Stimulated activated CD8-positive, alpha-beta memory T cell treated with anti-CD3 and anti-CD28 coated beads, Interleukin-7, amount 100 ng/mL, for 1 hour (primary cell): ENCODE measurements at places on chromosomes 4 and X.

DNA sequence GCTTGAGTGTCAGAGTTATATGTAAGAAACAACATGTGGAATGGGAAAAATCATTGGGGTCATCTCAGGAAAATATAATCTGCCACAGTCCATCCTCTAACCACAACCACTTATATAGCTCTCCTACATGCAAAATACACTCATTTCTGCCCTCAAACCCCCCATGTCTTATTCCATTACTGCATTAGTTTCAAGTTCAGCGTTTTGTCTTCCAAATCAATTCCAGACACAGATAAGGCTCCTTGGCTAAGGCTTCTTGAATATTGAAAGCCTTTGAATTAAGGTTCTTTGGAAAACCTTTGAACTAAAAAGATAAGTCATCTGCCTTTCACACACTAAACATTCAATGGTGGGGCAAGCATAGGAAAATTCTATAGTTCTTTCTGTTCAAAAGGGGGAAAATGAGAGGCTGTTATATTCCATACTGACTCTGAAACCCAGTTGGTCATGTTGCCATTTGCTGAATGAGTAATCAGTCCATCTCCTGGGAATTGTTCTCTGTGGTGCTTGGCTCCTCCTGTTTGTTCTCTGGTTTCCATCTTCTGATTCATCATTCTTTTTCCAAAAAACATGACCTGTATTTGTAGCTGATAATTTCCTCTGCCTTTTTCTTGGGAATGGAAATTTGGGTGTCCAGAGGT is 218.7 kb downstream of the BMPR1B start:
- DNase-seq: no peak

- DNase-seq: no peak
These were observed 117.9 kb downstream of the RASL11B start for GRCh38 chr4:52979821-52980590.

- DNase-seq: no peak
These were observed 171.9 kb upstream of the PGRMC2 start for GRCh38 chr4:128459547-128459946.

GRCh38 chr4:95984081-95984480 is 144.2 kb downstream of the PDHA2 start:
- DNase-seq: no peak

DNA sequence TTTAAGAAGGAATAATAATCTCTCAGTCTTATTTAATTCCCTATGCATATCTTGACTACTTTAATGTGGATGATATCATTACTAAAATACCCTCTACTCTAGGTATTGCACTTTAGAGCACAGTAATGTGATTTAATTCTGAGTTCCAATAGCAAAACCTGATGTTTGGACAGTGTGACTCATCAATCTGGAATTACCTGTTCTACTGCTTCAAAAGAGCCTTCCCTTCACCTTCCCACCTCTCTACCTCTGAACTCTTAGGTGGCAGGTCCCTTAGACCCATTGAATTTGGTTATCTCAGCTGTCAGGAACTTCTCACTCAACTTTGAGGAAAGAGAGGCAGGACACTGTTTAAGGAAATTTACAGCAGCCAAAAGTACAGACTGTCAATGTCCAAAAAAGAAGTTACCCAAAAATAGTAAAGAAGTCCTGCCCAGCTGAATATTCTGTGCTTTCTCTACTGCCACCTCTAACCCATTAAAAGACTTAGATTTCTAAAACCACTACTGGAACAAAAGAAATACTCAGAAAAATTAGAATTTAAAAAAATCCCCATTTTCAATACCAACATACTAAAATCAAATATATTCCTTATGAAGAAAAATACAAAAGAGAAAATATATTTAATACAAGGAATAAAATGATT is 123.1 kb upstream of the GPM6A start:
- DNase-seq: no peak

GRCh38 chr4:13344216-13344615 is 139.9 kb downstream of the RAB28 start:
- no peak for DNase-seq

GRCh38 chrX:154430916-154431315 is 2.4 kb downstream of the ATP6AP1 start:
- no peak for DNase-seq

DNA sequence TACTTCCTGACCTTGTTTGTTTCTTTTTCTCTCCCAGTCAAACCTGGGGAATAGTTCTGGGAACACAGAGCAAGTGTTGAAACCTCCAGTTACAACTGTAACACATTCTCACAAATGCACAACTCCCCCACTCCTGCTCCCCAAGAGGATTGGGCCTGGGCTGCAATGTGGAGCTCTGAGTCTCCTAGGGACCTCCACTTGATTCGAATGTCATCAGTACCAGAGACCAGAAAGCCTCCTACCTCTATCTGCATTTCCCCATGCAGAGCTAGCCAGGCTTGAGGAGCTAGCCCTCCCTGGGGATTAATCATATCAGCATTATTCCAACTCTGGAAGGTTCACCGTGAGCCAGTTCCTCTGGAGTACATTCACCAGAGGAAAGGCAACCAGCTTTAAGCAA is 41.7 kb upstream of the CITED1 start:
- no peak for DNase-seq

- DNase-seq: no peak
These were observed 56.3 kb upstream of the STOX2 start for GRCh38 chr4:183848805-183849204.

- no peak for DNase-seq
These were observed 15.3 kb downstream of the PARM1 start for GRCh38 chr4:74948236-74948635.

DNA sequence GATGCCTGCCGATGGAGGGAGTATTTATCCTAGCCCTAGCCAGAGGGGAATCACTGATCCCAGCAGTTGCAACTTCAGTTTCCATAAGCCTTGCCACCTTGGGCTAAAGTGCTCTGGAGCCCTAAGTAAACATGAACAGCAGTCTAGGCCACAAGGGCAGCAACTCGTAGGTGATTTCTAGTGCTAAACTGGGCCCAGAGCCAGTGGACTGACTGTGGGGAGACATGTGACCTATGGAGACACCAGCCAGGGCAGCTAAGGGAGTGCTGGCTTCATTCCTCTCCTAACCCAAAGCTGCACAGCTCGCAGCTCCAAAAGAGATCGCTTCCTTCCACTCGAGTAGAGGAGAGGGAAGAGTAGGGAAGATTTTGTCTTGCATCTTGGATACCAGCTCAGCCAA is 120.8 kb upstream of the MAGEA10 start:
- no peak for DNase-seq

DNA sequence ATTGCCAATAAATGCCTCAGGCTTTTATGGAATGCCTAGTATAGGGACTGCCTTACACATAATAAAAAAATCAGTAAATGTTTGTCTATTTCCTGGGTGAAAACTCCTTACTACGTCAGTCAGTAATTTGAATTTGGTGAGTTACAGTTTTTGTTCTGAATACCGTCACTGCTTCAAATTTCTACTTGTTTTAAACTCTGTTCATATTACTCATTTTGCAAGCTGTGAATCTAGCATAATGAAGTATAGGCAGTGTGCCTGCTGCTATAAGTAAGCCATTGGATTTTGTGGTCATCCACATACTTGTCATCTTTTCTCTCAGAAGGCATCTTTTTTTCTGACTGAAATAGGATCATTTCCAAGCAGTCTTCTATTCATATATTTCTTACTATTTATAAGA is 43.1 kb downstream of the SYNPO2 start:
- DNase-seq: no peak

GRCh38 chr4:73520821-73521220 is 39.3 kb downstream of the AFM start:
- DNase-seq: no peak

GRCh38 chrX:19593690-19594089 is 78.4 kb upstream of the MAP3K15 start:
- DNase-seq: no peak

- no peak for DNase-seq
These were observed 157.7 kb downstream of the CHIC2 start for GRCh38 chr4:53906606-53907190.

GRCh38 chr4:162700358-162700757 is 466.3 kb downstream of the NAF1 start:
- no peak for DNase-seq

GRCh38 chr4:153729895-153730294 is 29.9 kb downstream of the RNF175 start:
- DNase-seq: no peak

DNA sequence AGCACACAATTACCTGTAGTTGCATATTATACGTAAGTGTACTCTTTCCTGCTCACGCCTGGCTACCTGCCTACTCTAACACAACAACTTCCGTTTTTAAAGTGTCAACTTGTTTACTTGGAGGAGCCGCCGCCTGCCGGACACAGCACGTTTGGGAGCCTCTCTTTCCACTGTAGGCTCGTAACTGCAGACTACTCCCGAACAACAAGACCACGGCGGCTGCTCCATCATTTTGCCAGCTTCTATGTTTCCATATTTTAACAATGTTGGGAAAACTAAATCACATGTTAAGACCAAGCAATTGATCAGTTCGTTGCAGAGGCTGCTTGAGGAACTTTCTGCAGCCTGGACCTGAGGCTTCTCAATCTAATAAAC is 841 bp downstream of the MTNR1A start:
- no peak for DNase-seq

- no peak for DNase-seq
These were observed 2.8 kb upstream of the AMTN start for GRCh38 chr4:70515367-70516250.

DNA sequence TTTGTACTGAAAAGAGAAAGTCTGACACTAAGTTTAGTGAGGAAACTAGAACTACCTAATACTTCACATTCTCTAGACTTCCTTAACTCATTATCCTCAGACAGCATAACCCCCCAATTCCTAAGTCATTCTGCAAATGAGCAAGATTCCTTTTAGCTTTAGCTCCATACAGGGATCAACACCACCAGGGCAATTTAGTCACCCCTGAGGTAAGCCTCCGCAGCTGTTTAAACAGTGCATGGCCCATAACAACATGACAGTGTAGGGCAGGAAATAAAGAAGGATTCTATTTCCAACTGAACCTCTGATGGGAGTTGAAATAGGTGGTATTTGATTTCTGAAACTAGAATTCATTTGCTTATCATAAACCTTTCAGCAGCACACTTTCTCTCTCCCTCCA is 112.8 kb upstream of the DKK2 start:
- no peak for DNase-seq
